ENCODE measurements at places on chromosomes 5 and 9.

DNA sequence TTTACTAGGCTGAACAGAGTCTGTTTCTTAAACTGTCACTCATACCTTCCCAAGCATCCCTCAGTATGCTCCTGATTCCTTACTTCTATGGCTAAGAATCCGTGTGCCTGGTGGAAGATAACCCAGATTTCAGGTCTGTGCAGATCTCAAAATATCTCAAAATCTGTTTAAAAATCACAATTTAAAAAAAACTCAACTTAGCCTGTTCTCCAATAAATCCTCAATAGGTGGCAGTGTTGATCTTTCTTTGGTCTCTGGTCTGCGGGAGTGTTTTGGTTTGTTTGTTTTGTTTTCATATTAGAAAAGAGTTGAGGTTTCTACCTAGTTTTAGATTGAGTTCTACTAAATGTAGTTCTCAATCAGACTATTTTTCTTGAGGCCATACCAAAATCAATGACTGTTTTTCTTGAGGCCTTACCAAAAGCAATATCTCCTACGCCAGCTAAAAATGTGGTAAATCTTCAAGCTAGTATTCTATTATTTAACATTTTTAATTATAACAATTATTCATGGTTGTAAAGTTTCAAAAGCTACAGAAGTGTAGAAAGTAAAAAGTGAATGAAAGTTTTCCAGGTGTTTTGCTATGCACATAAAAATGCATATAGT lies 57.9 kb downstream of the TGFBR1 start:
- peak; percentile 48 for DNase-seq

DNA sequence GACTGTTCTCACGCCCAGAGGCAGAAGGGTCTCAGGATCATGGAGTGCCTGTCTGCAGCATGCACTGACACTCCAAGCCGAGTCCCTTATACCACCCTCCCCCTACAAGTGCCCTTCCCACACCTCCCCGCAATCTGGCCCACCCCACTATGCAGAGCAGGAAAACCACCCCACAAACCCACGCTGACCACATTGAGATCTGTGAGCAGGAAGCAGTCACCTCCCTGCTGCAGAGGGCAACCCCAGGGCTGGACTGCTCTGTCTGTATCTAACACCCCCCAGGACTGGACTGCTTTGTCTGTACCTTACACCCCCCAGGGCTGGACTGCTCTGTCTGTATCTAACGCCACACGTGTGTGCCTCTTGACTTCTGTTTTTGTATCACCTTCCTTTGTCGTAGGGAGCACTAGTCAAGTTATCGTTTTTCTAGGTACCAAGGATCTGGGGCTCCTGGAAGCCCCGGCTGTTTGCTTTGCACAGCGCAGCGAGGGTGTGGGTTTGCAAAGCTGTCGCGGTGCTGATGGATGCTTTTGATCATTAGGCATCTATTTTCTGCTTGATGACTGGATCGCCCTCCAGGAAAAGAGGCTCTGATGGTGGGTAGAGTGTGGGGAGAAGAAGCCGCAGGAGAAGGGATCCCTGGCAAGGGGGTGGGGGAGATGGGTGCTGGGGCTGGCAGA lies 21.5 kb downstream of the OLFM1 start:
- DNase-seq: no peak

GRCh38 chr5:143581147-143581546 lies 177.7 kb upstream of the NR3C1 start:
- no peak for DNase-seq

DNA sequence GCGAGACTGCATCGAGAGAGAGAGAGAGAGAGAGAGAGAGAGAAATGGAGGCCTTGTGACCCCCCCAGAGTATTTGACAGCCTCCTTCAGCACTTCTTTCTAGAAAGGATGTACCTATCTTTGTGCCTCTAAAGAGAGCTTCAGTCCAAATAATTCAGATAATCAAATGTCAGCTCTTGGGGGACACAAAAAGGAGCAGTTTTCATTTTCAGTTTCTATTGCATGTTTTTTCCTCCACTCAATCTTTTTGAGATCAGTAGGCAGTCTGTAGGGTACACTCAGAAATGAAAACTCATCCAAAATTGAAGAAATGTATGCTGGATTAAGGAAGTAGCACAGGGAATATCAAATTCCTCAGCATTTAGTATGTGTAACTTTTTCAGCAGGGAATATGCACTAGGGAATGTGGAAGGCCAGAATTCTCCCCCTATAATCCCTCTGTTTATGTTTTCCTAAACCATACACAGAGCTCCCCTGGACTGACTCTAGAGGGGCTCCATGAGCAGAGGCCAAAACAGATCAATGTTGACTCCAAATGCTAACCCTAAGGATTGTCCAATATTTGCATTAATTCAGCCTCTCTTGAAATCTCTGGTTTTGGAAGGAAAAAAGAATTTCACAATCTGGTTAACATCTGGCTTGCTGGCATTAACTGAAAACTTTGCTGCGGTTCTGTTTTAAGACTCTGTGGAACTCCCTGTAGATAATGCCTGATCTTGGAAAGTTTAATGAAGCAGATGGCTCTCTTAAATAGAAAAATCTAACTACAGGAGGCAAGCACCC lies 250.1 kb downstream of the CEMIP2 start:
- DNase-seq: peak; percentile 72

DNA sequence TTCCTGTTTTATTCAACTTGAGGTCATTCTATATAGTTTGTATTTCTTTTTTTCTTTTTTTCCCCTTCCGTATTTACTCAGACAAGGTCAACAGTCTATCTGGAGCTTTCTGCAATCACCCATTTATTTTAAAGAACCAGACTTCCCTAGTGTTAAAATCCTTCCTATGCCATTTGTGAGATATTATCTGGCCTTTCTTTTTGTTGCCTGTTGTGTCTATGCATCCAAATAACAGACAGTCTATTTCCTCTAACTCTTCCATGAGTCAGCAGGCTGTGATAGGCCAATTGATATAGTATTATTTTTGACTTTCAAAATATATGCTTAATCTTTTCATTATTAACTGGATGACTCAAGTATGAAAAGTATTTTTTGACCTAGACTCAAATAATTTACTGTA lies 291.2 kb upstream of the PTPRD start:
- DNase-seq: no peak

DNA sequence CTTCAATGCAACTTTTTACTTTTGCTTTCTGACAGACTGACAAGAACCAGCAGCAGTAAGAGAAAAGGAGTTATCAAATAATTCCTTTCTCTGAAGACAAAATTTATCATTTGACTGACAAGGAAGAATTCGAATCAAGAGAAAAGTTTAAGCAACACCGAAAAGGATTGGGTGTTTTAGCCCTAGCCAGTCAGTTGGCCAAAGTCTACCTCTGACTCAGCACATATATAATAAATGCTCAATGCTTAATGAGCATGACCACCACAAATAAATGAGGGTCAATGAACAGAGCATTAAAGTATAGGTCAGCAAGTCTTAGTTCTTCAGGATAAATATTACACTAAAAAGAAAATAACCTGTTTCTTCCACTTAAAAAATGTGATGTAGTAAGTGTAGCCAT lies 1603.5 kb upstream of the C9orf72 start:
- no peak for DNase-seq

DNA sequence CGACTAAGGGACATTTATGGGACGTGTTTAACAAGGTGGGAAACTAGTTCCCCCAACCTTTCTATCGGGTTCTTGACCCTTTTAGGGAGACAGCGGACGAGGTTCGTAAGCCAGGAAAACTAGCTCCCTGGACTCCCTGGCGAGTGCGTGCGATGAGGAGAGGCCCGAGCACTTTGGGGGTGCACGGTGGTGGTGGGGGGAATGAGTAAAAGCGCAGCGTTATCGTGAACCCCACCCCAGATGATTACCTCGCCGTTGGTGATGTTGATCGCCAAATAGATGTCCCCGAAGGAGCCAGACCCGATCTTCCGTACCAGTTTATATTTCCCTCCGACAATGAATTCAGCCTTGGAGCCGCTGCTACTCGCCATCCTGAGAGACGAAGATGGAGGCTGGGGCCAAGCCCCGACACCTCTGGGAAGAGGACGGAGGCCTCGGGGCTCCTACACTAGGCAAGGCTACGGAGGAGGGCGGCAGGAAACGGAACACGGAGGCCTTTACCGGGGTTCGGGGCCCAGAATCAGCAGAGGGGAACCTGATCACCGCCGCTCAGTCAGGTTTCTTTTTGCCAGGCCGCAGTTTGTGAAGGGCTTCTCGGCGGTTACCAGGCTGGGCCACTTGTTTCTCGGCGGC lies 529 bp downstream of the CSNK1A1 start:
- DNase-seq: no peak

DNA sequence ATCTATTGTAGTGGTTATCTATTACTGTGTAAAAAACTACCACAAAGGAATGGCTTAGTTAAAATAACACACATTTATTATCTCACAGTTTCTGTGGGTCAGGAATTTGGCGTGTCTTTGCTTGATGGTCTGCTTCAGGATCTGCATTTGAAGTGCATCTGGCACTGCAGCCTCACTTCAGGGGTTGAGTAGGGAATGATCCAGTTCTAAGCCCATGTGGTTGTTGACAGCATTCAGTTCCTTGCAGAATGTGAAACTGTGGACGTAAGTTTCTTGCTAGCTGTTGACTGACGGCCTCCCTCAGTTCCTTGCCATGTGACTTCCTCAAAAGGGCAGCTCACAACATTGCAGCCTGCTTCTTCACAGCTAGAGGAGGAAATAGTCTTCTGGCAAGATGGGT lies 2.1 kb upstream of the OGN start:
- no peak for DNase-seq

DNA sequence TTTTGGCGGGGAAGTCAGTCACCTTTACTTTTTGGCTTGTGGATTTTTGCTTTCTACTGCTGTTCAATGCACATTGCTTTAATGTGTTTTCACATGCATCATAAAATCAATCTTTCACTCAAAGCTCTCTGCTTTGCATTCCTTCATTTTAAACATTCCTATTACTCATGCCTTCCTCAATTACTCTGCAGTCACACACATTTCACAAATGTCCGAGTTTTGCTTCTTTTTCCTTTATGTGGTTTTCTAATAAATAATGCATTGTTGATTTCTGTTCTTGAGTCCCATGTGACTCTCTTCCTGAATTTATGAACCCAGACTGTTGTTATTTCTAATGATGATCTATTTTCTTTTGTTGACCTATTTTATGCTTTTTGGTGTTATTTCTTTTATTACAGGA lies 82.3 kb upstream of the EPB41L4B start:
- DNase-seq: no peak

DNA sequence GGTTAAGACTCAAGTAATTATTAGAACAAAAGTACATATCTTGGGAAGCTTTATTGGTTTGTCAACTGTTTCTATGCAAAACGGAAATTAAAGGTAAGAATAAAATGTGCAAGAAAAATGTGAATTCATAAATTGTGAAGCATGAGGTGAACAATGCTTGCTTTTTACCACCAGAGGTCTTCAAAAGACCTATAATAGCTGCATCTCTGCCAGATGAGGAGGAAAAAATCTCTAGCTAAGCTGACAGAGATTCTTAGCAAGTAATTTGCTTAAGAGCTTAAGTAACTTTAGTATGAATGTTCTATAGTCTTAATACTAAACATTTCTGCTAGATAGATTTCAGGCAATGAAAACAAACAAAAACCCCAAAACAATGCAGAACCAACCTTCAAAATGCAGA lies 54.1 kb downstream of the MRPS30 start:
- DNase-seq: no peak

DNA sequence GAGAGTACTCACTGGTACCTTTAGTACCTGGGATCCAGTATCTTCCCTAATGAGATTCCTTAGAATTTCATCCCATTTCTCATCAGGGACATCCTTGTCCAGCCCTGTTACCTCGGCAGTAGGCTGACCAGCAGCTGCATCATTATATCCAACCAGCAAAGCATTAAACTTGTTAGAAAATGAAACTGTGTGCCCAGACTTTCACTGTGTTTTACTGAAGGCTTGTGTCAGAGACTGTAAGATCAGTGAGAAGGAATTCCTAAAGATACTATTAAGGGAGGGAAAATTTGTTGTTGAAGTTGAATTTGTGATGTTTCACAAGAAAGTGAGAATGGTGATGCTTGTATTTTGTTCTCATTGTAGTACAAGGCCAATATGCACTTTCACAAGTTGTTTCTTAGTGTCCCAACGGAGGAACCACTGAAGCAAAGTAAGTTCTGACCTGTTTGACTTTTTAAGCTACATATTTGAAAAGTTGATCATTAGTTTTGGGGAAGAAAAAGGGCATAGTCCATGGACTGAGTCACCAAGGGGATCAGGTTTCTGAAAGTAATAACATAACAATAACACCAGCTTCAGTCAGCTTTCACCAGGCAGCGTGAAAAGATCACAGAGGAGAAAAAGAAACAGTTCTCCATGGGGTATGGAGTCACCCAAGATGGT lies 48.8 kb downstream of the GRAMD2B start:
- no peak for DNase-seq

GRCh38 chr5:570886-571285 lies 41.3 kb upstream of the CEP72 start:
- no peak for DNase-seq

GRCh38 chr9:91048749-91049148 lies 247.1 kb downstream of the SYK start:
- no peak for DNase-seq

- no peak for DNase-seq
Measured at GRCh38 chr5:36599986-36600779, 6.2 kb upstream of the SLC1A3 start.

- DNase-seq: no peak
Measured at GRCh38 chr9:115437418-115437817, 319.5 kb upstream of the TNC start.

DNA sequence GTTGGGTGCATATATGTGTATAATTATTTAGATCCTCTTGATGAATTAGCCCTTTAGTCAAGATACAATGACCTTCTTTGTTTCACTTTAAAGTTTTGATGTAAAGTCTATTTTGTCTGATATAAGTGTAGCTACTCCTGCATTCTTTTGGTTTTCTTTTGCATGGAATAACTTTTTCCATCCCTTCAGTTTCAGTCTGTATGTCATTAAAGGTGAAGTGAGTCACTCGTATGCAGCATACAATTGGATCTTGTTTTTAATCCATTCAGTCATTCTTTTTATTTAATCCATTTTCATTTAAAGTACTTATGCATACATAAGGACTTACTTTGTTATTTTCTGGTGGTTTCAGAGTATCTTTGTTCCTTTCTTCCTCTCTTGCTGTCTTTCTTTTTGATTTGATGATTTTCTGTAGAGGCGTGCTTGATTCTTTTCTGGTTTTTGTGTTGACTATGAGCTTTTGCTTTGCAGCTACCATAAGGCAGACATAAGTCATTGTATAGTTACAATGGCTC lies 36.3 kb upstream of the FAM120A start:
- DNase-seq: no peak

DNA sequence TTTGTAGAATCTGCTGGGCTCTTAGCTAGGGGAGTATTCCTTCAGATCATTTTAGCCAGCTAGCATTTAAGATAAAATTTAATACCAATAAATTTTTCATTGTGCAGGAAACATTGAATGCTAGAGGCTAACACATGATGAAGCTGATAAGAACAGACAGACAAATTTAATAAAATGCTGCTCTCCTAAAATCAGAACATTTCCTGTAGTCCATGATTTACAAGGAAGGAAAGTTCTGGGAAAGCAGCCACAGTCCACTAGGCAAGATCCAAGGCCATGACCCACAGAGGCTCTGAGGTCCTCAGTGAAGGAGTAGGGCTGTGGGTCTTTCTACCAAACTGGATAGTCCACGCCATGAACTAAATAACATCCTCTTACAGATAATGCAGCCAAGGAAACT lies 253.0 kb downstream of the ICE1 start:
- no peak for DNase-seq
